ENCODE measurements at places on chromosomes 3 and 15.
A peak's percentile ranks its signal among the peaks of the same experiment; 100 is the strongest.

GRCh38 chr3:178629430-178630178 is 93.4 kb downstream of the KCNMB2 start:
- DNase-seq, result no peak

- DNase-seq, result peak; percentile 54
Observed at GRCh38 chr15:35444557-35445204, 101.3 kb downstream of the DPH6 start.

DNA sequence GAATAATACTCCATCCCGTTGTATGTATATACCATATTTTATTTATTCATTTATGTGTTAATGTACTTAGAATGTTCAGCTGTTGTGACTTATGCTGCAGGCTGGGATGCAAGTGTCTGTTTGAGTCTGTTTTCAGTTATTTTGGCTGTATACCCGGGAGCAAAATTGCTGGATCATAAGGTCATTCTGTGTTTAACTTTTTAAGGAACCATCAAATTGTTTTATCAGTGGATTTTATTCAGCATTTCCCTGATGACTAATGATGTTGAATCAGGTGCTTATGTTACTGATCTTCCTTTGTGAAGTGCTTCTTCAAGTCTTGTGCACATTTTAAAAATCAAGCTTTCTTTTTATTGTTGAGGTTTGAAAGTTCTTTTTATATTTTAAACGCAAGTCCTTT is 118.1 kb downstream of the SLC25A26 start:
- no peak for DNase-seq

GRCh38 chr15:82679626-82680199 is 30.0 kb downstream of the AP3B2 start:
- DNase-seq, result no peak

- no peak for DNase-seq
Observed at GRCh38 chr15:73839699-73840377, 33.5 kb upstream of the TBC1D21 start.

- DNase-seq, result no peak
Observed at GRCh38 chr3:131082871-131083863, 56.5 kb downstream of the NEK11 start.

DNA sequence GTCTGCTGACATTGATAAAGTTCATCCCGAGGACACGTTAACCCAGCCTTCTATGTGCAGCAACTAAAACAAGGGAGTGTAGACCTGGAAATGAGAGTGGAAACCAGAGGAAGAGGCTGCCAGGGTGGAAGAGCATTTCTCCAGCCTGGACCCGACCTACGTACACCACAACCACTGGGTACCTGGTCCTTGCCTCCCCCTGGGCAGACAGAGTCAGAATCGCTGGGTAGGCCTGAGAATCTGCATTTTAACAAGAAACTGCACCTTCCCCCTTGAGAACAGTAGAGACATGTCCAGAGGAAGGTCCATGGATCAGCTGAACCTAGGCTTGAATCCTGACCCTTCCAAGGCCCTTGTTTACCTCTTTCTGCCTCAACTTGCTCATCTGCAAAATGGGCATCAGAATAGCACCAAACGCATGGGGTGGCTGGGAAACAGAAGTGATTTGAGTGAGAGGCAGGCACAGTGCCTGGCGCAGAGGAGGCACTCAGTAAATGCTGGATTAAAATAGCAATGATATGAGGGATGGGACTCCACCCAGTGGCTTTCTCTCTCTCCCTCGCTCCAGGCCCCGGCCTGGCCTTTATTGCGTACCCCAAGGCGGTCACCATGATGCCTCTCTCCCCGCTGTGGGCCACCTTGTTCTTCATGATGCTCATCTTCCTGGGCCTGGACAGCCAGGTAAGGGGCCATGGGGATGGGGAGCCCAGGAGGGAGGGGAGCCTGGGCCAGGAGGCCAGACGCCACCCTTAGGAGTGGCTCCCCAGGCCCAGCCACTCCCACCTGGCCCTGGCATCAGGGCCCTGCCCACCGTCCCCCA is 66.9 kb upstream of the SLC6A1 start:
- no peak for DNase-seq

DNA sequence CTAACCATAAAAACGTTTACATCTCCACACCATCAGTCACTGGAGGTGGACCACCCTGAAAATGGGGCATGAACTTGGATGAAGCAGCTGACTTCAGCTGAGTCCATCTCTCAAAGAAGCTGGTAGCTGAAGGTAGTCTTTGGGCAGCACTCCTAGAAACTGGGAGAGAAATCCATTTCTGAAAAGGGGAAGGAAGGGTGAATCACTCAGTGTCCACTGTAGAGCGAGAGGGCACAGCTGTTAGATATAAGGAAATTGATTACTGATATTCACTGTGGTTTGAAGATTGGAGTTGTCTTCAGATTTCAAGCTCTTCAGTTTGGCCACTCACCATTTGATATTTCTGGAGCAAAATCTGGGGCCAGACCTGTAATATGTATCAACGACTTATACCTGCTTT is 499.0 kb upstream of the UBE2E2 start:
- no peak for DNase-seq

GRCh38 chr3:12999147-13000140 is 73.8 kb downstream of the IQSEC1 start:
- DNase-seq, result peak; percentile 84

GRCh38 chr3:89227218-89227617 is 119.8 kb downstream of the EPHA3 start:
- DNase-seq, result no peak

- DNase-seq, result no peak
Observed at GRCh38 chr3:137304313-137305056, 346.7 kb downstream of the IL20RB start.

- DNase-seq, result no peak
Observed at GRCh38 chr15:65470866-65471265, 46.6 kb downstream of the DPP8 start.

GRCh38 chr3:111351334-111351733 is 190.7 kb upstream of the CD96 start:
- no peak for DNase-seq

DNA sequence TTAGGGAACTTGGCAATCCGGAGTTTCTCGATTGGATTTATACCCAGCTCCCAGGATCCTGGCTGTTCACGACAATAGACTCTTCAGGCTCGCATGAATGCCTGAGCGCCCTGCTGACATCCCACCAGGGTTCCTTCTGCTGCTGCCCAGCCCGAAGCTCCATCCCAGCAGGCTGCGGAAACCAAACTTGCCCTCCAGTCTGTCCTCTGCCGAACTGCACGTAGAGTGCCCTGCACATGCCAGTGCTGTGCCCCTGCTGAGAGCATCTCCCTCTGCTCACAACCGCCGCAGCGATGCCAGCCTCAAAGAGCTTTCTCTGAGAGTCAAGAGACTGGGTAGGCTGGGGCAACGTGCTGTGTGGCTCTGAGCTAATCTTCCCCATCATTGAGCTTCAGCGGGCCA is 6.9 kb downstream of the ADAMTS7 start:
- no peak for DNase-seq

DNA sequence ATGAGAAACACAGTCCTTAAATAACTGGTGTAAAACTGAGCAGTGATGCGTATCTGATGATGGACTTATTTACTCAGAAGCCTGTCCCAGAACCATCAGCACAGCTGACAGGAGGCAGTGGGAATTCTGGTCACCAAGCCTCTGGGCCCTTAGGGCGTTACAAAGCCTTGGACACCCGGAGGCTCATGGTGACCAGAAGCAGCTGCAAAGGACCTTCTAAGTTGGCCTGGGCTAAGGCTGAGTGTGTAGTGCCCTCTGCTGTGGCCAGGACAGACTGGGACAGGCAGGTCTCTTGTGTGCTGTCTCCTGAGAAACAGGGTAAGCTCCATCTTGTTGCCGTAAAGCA is 168.9 kb downstream of the ATP10A start:
- DNase-seq, result no peak

DNA sequence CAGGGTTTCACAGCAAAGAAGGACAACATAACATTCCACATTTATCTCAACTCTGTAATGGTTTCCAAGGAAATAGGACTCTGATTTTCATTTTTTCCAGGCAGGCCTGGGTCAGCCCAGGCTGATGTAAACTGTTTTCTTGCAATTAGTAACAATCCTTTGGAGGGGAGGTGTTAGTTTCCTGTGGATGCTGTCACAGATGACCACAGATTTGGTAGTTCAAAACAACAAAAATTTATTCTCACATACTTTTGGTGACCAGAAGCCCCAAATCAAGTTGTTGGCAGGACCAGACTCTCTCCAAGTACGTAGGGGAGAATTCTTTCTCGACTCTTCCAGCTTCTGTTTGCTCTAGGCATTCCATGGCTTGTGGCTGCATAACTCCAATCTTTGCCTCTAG is 88.0 kb downstream of the EDEM1 start:
- no peak for DNase-seq

DNA sequence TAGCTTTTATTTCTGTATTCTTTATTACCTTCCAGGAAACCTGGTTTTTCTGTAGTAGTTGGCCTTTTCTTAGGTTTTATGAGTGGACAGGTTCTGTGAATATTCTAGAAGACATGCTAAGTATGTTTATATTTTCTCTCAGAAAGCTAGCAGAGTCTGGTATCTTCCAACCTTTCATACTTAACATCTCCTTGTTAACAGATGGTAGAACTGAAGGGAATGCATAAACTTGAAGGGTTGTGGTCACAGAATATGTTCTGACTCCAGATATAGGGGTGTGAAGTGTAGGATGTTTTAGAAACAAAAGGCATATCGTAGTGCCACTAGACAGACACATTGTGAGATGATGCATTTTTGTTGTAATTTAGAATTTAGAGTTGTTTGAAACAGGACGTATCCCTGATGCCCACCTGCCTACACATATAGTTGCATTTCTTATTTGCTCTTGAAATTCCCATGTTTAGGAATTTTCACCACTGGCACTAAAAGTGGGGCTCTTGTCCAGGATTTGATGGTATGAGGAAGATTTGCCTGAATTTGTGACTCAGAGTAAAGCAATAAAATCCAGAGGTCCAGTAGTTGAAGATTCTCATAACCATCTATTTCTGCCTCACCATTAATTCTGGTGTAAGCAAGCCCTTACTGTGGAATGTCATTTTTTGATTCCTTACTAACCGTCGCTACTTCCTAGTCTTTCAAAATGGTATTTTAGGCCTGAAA is 274.5 kb downstream of the FEZF2 start:
- DNase-seq, result no peak

DNA sequence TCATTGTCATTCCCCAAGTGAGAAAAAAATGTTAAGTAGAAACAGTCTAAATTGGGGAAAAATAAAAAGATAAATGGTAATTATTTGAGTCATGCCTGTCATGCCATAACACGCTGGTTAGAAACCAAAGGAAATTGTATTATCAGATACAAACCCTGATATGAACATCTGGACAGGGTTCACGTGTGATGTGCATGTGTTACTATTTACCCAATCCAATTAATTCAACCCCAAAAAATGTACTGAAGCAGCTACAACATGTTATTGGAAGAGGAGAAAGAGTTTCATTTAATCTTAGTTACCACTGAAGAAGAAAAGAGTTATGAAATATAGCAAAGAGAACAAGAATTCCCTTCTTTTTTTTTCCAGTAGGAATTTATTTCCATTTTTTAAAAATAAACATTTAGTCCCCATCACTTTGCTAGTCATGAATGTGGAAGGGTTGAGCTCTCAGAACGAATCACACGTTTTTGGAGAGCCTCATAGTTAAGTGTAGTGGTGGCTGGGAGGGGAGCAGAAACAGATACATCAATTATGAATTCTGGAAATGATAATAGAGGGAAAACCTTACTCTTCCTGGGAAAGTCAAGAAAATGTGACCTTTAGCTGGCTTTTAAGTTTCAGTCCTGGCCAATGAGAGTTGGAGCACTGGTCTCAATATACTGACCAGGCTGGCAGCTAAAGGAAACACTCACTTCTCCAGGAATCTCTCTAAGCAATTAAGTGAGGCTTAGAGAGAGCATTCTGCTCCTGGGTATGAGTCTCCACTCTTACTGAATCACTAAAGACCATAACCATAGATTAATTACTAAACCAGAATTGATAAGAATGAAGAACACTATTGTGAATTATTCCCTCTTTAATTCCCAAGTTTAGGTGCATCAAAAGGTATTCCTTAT is 796.5 kb downstream of the GRM7 start:
- DNase-seq, result no peak

- DNase-seq, result no peak
Observed at GRCh38 chr3:5123937-5124336, 1.8 kb downstream of the ARL8B start.

DNA sequence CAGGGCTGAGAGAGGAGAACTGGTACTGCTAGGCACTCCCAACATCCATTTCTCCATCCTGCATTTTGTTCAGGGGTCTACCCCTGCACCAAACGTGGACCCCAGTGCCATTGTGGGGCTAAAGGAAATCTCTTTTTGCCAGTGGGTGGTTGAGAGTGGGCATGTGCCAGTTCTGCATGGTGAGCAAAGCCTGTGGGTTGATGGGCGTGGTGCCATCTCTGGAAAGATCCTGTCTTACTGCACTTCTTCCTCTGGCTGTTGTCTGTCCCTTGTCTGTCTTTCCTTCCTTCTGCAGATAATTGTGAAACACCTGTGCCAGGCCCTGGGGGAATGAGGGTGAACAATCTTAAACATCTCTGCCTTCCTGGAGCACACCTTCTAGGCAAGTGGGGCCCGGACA is 1.4 kb upstream of the RARRES1 start:
- no peak for DNase-seq

GRCh38 chr3:141575879-141576743 is 89.3 kb downstream of the RASA2 start:
- DNase-seq, result peak; percentile 14

DNA sequence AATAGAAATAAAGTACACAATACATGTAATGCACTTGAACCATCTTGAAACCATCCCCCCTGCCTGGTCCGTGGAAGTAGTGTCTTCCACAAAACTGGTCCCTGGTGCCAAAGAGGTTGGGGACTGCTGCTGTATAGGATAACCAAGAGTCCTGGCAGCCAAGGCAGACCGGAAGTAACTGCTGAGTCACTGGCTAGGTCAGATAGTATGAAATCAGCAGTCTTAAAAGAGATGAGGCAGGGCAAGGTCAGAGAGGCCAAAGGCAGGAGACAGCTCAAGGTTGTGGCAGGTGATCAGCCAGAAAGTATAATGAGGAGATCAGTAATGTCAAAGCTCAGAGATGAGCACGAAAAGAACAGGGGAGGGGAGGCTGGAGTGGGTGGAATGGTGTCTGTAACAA is 60.2 kb downstream of the MAP3K13 start:
- peak; percentile 38 for DNase-seq

DNA sequence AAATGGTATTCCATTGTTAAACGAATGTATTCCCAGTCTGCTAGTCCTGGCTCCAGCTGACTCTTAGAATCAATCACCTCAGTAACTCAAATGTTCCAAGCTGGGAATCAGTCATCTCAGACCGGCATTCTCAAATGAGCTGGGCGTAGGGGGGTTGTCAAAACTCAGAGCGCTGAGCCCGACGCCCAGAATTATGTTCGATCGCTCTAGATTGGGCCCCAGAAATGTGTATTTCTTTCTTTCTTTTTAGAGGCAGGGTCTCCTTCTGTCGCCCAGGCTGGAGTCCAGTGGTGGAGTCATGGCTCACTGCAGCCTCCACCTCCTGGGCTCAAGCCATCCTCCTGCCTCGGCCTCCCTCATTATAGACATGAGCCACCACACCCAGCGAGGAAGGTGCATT is 99.3 kb upstream of the IGF1R start:
- no peak for DNase-seq

DNA sequence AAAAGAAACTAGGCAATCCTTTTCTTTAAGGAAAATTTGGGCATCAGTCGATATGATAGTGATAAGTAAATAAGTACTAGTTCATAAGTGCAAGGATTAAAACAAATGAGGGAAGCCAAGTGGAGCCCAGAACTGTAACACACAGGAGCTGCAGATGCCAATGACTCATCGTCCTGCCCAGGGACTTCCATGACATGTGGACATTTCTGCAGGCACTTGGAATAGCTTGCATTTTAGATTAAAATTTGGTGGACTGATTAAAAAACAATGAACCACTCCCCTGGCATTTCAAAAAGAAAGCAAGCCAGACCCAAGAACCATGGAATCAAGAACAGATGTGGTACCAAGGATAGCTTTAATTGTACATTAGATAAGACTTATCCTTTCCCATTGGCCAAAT is 2.9 kb downstream of the SAMD7 start:
- no peak for DNase-seq
